Activated CD8-positive, alpha-beta memory T cell treated with anti-CD3 and anti-CD28 coated beads, Interleukin-2, amount 50 U/mL, for 48 hours (primary cell): ENCODE measurements at places on chromosomes 7 and 10.

DNA sequence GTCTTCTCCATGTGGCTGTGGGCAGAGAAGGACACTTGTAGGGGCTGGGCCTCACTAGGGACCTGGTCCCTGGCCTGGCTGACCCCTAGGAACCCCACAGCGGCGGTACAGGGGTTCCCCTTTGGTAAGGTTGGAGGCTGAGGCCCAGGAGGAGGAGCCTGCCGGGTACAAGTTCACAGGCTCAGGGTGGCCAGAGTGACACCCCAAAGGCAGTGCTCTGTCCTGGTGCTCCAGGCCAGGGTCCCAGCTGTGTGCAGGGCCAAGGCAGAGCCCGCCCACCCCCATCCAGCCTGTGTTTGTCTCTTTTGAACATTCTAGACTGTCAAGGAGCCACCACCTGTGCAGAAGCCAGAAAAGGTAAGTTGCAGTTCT lies 23.3 kb downstream of the ANTXRL start:
- no peak for DNase-seq

DNA sequence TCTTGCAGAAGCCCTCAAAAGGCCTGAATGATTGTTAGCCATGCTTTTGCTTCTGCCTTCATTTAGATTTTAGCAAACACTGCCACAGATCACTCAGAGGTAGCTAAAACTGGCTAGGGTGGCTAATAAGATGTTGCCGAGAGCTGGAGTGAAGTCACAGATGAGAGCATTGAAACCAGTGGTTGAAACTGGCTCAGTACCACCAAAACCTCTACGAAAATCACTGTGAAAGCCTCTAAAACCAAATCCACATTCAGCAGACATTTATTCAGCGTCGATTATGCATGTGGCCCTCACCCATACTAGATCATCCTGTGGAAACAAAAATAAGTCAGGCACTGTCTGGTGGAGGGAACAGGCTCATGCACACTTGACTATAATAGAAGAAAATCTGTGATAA lies 50.8 kb downstream of the PIK3CG start:
- DNase-seq: no peak

- DNase-seq: no peak
Observed at GRCh38 chr10:99894613-99895012, 112.2 kb downstream of the ABCC2 start.

DNA sequence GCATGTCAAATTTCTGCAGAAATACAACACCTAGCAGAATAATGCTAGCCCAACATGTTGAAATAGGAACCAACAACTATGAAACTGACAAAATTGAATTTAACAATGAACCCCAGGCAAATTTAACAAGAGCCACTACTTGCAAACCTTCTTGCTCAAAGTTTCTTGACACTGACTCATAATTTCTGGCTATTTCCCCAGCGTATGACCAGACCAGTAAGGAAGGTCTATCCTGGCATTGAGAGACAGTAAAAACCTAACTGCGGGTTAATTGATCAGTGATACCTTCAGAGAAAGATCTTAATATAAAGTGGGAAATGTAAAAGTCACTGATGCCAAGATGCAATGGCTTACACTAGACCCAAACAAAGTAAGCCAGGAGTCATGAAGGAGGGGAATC lies 510.1 kb downstream of the ARL4A start:
- no peak for DNase-seq
